Activated naive CD4-positive, alpha-beta T cell treated with anti-CD3 and anti-CD28 coated beads for 36 hours (primary cell): ENCODE measurements at places on chromosomes 7 and 10. TPM values are rescaled to one million over a fixed set of nuclear protein-coding genes. Genes with fewer than 3 reads are reported as not detected.

DNA sequence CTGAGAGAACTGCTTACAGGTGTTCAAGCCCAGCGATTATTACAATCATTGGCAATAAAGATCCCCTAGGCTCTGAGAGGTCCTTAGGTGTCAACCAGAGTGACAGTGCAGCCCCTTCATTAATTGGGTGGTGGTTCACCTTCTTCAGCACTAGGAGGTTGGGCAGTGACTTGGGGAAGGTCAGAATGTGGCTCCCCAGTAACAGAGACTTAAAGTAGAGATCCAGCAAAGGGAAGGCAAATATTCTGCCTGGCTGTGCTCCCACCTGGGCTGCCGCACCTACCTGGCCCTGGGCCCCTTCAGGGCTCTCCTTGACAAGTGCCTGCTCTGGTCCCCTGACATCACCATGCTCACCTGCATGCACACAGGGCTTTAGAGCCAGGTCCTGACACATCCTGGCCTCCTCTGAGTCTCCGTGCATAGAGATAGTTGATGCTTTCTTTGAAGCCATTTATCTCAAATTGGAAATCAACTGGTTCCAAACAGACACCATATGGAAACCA, 1.9 kb downstream of the CLRN3 start:
- no peak for DNase-seq

DNA sequence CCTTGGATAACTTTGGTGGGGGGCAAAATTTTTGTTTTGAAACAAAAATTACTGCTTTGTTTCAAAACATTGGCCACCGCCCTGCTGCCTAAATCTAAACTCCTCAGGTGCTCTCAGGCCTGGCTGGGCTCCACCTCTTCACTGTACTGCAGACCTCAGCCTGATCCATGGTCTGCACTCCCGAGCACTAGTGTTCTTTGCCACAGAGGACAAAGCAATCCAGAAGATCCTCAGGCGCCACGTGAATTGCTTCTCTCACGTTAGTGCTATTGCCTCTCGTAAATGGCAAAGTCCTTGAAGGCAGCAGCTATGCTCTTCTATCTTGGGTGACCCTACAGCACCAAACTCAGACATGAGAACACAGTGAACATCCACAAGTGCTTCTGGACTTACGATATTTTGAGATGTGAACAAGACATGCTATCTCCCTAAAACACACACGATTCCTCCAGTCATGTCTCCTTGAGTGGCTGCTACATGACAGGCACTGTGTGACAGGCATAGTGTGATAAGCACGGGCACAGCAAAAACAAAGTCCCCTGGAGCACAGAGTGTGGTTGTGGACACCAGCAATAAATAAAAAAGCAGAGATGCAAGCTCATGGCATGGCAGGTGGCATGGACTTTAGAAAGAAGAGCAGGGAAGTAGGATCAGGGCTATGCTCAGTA, 582.1 kb upstream of the DPP6 start:
- no peak for DNase-seq

DNA sequence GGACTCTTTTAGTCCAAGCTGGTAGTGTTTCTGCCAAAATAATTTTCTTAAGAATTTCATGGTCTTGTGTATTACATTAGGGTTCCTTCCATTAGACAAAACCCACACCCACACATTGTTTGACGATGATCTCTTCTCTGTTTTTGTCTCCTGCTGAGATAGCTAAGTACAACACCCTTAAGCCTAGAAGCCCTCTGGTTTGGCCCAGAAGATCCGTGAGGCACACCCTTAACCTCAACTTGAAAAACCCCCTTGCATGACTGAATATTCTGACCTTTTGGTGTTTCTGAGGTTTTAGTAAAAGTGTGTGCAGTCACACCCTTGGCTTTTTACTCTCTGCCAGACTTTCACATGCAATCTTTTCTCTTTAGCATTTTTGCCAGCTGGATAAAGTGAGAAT, 29.3 kb upstream of the ERCC6 start:
- no peak for DNase-seq

DNA sequence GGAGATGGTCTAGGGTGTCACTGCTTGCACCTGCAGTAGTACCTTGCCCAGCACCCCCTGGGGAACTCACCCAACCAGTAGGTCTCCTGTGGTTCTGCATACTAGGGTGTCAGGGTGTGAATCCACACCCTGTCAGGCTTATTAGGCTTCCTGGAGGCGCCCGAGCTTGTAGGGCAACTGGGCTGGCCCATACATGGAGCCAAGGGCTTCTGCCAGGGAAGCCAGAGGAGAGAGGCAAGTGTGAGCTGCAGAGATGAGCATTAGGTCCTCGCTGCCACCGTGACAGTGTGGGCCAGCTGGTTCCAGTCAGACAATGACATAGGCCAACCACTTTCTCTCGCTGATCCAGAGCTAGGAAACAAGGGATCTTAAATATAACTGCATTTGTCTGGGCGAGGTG, 11.2 kb downstream of the MXI1 start:
- peak; percentile 38 for DNase-seq

DNA sequence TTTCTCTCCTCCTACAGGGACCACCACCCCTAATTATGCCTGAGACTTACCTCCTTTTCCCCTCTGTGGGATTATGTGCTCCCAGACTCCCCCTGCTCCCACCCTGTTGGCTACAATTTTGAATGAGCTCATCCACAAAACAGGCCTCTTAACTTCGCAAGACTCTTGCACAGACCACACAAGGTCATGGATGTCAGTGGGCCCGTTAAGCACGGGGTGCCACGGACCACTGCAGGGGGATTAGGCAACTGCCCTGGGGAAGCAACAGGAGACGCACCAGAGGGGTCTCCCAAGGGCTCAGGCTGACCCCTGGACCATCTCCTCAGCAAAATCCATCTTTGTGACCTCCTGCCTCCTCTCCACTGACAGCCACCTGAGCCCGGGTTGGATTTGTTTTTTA, 42.1 kb upstream of the COL13A1 start:
- no peak for DNase-seq

- DNase-seq: no peak
Measured at GRCh38 chr10:81309041-81309552, 565.9 kb upstream of the NRG3 start.

DNA sequence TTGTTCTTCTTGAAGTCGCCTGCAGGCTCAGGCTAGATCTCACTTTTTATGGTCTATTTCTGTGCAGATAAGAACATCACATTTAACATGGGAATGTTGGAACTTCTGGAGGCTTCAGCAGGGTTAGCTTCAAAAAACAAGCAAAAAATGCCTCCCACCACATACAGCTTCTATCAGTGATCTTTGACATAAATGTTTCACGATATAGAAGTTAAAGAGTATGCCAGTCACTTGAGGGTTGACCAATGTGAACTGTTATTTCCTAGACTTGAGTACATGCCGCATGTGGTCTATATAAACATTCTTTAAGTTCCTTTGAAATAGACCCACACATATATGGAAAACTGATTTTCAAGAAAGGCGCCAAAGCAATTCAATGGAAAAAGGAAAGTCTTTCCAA, 219.2 kb upstream of the KLF14 start:
- no peak for DNase-seq

- no peak for DNase-seq
Measured at GRCh38 chr10:106355450-106355849, 809.1 kb downstream of the SORCS1 start.

DNA sequence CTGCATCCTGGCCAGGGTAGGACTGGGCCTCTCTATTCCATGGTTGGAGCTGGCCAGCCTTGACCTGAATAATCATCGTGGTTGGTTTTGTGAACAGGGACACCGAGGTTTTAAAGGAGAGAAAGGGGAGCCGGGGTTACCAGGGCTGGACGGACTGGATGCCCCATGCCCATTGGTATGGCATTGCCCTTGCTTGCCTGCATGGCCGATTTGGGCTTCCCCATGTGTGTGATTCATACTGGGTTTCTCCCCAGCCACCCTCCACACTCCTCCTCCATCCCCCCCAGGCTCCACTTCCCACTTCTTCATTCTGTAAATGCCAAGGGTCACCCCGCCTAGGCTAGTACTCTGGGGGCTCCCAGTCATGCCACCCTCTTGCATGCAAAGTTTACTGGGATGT, 98.8 kb upstream of the MACROH2A2 start:
- no peak for DNase-seq

GRCh38 chr10:111486346-111486745, 409.5 kb downstream of the ADRA2A start:
- no peak for DNase-seq

- no peak for DNase-seq
Measured at GRCh38 chr10:46541017-46541661, 15.3 kb downstream of the GPRIN2 start.

DNA sequence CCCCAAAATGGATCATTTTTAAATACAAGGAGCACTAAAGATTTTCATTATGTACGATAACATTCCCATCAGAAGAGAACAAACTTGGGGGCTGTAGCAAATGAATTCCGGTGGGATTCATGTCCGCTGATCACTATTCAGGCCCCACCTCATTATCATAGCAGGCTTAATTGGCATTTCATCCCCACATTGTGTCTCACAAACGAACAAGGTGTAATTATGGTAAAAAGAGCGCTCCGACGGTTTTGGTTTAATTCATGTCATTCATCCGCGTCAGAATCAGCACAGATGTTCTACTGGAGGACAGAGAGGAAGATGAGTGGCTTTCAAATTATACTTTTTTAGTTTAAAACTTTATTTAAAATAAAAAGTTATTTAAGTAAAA, 124.7 kb downstream of the MAD1L1 start:
- DNase-seq: no peak

GRCh38 chr7:134477954-134478353, 19.1 kb upstream of the AKR1B1 start:
- DNase-seq: no peak

DNA sequence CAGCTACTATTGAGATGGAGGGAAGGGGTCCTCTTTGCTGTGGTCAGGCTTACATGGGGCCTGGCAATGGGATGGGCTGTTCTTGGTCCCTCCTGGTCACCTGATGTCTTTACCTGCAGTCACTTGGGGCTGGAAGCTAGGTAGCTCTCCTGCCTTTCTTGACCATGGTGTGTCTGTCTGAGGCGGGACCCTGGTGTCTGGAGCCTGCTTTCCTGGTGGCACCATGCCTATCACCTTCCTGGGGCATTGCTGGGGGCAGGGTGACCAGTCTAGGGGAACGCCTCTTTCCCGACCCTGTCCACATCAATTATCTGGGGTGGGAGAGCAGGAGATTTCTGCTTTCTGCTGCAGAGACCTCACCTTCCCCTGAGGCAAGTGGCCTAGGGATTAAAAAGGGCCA, 55.6 kb downstream of the ARHGAP22 start:
- DNase-seq: no peak

DNA sequence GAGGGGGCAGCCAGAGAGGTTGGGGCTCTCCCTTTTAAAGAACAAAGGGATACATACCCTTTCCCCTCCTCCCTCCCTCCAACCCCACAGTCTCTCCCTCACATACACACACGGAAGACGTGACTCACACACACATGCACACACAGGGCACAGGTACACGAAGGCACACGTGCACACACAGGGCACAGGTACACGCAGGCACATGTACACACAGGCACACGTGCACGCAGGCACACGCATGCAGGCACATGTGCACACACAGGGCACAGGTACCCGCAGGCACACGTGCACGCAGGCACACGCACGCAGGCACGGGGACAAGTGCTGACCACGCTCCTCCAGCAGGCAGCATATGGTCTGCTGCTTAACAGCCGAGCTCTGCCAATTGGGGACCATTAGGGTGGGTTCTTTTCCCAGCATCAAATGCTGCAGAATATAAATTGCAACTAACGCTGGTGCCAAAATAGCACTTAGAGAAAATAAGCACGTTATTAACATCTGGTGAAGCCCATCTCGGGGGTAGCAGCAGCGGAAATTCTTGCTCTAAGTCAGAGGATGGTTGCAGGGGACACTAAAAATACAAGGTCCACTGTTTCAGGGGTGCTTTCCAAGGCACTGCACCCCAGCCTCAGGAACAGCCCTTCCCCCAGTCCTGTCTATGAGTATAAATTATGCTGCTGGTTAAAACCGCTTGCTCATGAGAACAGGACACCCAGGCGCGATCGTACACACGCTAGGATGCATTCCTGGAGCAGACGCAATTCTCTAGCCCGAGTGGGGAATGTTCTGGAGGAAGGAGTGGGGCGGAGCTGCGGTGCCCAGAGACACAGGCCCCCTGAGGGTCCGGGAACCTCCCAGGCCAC, 55.2 kb upstream of the TNRC18 start:
- no peak for DNase-seq

DNA sequence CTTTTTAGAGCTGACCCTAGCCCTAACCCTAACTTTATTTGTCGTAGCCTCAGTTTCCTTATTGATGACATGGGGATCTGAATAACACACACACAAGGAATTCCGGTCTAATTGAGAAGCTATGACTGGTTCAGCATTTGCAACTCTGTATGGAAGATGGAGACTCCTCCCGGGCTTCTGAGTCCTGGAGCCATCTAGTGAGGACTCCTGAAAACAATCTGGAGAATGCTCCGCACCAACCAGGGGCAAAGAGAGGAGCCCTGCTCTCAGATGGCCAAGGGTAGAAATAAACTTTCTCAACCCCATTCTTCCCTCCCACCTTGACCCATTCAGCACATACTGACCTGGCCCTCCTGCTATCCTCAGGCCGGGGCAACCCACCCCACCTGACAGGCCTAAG, 26.4 kb downstream of the MBL2 start:
- no peak for DNase-seq

Gene SGCE
- total RNA-seq: not detected

Gene OR6V1
- total RNA-seq: not detected

Gene MKLN1
- total RNA-seq: 29.8 TPM

Gene STOX1
- 0.42 TPM for total RNA-seq
